ENCODE measurements at places on chromosomes 1 and 21.
A peak's percentile ranks its signal among the peaks of the same experiment; 100 is the strongest.

DNA sequence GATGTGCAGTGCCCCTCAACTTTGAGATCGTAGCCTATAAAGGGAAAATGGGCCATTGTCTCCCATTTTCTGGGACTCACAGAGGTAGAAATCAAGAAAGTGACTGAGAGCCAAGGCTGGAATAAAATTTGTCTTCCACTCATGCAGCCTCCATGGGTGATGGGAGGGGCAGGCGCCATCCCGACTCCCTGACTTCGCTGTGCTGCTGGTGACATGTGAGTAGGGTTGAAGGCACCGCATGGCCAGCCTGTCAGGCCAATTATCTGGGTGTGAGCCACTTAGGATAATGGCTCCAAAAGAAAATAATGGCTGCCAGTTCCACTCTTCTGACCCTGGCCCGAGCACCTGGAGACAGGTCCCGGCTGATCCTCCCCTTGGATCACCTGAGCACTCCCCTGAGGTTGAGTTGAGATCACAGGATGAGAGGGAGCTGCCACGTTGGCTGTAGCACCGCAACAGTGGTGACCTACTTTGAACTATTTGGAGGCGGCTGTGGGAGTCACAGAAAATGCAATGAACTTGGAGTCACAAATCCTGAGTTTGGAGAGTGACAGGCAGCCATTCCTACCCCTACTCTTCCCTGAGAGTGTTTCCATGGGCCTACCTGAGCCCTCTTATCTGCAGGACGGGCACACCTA lies 26.3 kb downstream of the CAPN9 start:
- DNase-seq = no peak

GRCh38 chr1:200337831-200338230 lies 72.0 kb downstream of the ZNF281 start:
- DNase-seq = no peak

DNA sequence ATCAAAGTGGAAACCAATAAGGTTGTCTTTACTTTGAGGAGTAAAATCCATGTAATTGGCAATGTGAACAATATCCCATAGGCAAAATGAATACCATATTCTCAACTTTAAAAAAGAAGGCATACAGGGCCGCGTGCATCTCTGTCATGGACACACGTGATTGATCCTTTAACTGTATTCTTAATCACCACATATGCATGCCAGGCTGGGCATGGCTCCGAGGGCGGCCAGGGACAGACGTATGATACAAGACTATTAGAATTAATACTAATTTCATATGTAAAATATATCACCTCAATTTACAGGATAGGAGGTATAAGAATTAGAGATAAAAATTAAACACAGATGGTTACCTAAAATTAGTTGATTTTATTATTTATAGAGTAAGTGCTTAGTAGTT lies 11.2 kb downstream of the RGS21 start:
- no peak for DNase-seq

GRCh38 chr1:246595146-246595545 lies 28.9 kb downstream of the CNST start:
- DNase-seq = no peak

DNA sequence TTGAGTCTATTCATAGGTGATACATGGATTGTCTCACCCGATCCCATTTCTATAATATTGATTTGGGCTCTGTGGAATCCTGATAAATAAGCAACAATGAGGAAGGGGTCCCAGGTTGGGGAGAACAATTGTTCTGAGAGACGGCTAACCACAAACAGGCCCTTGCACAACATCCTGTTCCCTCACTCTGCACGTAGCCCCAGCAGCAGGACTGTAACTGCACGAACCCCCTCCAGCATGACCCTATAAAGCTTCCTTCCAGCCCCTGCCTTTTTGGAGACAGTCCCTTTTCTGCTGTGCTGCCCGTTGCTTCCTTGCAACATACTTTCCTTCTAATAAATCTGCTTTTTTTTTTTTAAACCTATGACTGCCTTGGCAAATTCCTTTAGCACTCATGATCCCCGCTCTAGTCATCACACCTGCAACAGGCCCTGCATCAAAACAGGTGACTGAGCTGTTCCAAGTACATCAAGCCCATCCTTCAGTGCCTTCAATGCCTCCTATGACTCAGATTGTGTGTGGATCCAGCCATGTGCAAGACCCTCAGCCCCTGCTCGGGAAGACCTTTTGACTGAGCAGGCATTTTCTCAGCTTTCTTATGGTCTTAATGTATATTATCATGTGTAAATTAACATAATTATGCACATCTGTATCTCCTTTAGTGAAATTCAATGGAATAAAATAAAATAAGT lies 63.7 kb upstream of the B3GALNT2 start:
- DNase-seq = no peak

- DNase-seq = no peak
These were observed 177.2 kb downstream of the PLPPR4 start for GRCh38 chr1:99441299-99442095.

GRCh38 chr1:181397845-181398244 lies 85.5 kb upstream of the CACNA1E start:
- DNase-seq = no peak

DNA sequence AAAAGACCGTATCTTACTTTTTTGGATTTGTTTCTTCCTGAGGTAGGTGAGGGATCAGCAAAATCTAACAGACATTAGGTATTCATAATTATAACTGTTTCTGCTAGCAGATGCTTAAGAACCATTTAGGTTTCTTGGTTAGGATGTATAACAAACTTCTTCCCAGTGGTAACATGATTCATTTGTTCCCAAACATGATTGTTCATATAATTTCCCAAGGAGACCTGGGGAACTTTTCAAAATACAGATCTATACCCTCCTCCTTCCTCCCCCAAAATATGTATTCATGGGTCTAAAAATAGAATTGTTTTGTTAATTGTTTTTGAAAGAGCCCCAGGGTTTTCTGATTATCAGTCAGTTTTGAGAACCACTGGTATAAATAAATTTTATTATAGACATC lies 228.2 kb downstream of the COP1 start:
- DNase-seq = no peak

- DNase-seq = no peak
These were observed 12.4 kb downstream of the PEA15 start for GRCh38 chr1:160217481-160218051.

GRCh38 chr1:200684015-200684414 lies 14.3 kb upstream of the DDX59 start:
- DNase-seq = no peak

DNA sequence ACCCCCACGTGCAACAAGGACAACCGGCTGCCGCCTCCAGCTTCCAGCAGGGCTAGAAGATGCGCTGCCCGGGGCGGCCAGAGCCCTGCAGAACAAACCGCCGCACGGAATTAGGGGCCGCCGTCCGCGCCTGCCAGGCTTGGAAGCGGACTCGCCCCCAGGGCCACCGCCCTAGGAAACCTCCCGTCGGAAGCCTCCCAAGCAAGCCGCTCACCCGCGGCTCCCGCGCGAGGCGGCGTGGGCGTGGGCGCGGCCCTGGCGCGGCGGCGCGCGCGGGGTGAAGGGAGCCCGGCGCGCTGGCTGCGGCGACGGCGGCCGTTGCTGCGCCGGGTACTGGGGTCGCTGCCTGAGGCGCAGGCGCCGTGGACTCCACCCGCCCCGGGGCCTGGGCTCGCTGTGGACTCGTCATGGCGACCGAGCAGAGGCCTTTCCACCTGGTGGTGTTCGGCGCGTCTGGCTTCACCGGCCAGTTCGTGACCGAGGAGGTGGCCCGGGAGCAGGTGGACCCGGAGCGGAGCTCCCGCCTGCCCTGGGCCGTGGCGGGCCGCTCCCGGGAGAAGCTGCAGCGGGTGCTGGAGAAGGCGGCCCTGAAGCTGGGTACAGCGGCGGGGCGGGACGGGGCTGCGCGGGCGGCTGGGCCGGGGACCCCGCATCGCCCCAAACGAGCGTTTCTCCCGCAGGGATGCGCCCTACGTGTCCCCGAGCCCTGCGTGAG lies at the start of gene SCCPDH:
SCCPDH (plus strand) TSS at position 394 of the 715 bp plus-strand sequence; CDS start at position 408, 14 bp downstream.
- DNase-seq = peak; percentile 63

DNA sequence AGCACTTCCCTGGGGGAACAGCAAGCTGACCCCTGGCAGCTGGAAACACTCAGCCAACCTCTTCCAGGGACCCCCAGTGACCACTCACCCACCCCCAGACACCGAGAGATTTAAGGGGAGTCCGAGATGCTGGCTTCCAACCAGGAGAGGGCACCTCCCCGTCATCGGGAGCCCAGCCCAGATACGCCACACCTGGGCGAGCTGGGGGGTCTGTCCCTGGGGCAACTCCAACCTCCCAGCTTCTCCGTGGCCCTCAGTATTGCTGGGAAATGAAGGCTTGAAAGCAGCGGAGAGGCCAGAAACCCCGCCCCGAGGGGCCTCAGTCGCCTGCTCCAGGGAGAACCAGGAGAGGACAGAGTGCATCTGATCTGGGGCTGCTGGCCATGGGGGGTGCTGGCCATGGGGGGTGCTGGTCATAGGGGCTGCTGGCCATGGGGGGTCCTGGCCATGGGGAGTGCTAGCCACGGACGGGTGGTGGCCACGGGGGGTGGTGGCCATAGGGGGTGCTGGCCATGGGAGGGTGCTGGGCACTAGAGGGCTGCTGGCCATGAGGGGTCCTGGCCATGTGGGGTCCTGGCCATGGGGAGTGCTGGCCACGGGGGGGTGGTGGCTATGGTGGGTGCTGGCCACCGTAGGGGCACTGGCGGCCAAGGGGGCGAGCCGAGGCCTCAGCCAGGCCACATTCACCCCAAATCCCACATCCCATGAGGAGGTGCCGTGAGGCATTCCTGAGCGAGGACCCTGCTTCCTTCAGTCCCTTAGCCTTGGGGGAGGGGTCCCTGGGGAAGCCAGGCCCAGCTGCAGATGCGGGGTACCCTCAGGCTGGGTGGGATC lies 61.5 kb upstream of the TTC34 start:
- DNase-seq = no peak

DNA sequence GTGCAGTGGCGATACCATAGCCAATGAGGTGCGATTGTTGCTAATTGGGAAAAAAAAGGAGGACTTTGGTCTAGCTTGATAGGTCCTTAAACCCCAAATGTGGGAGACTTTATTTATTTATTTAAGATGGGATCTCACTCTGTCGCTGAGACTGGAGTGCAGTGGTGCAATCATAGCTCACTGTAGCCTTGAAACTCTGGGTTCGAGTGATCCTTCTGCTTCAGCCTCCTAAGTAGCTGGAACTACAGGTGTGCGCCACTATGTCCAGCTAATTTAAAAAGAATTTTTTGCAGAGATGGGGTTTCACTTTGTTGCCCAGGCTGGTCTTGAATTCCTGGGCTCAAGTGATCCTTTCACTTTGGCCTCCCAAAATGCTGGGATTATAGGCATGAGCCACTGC lies 24.0 kb upstream of the SRSF10 start:
- DNase-seq = no peak

DNA sequence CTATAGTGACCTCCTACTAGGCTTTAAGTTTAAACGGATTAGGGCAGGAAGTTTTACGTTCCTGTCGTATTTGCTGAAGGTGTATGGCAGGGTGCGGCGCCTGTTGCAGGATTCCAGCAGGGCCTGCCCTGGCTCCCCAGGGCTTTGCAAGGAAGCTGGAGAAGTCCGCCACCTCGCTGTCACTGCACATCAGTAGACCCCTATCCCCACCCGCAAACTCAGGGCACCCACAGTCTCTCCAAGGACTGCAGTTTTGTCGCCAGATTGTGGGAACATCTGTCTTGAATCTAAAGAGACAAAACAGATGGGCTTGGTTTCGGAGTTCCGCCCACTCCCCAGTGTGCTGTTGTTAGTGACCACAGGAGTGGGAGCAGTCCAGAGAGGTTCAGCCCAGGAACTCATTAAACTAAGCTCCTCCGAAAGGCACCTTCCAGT lies 110.8 kb downstream of the CDC7 start:
- no peak for DNase-seq

GRCh38 chr1:102472520-102472919 lies 475.8 kb upstream of the OLFM3 start:
- DNase-seq = no peak

DNA sequence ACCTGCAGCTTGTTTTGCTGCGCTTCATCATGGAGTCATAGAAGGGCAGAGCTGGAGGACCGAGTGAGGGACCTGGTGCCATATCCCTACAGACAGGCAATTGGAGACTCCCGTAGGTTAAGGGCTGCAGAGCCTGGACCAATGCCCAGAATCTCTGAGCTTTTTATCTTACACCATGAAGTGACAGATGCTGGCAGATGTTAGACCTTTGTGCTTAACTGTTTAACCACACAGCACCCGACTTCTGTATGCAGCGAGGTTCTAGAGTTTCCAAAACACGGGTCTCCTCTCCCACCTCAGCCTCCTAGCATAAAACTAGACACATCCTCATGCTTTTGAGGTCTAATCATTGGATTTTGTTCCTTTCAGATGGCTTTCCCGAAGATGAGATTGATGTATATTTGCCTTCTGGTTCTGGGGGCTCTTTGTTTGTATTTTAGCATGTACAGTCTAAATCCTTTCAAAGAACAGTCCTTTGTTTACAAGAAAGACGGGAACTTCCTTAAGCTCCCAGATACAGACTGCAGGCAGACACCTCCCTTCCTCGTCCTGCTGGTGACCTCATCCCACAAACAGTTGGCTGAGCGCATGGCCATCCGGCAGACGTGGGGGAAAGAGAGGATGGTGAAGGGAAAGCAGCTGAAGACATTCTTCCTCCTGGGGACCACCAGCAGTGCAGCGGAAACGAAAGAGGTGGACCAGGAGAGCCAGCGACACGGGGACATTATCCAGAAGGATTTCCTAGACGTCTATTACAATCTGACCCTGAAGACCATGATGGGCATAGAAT lies 47.6 kb downstream of the B3GALT5 start:
- no peak for DNase-seq
